Muscle of leg (tissue), 16 donors: ENCODE measurements at places on chromosomes 7 and 10.

- no peak for DNase-seq
Observed at GRCh38 chr10:132249824-132250375, 57.9 kb downstream of the STK32C start.

- peak; percentile 65 for DNase-seq
Observed at GRCh38 chr7:134016223-134016941, 110.8 kb upstream of the LRGUK start.

GRCh38 chr10:44922021-44922420, 10.9 kb downstream of the TMEM72 start:
- DNase-seq: no peak

DNA sequence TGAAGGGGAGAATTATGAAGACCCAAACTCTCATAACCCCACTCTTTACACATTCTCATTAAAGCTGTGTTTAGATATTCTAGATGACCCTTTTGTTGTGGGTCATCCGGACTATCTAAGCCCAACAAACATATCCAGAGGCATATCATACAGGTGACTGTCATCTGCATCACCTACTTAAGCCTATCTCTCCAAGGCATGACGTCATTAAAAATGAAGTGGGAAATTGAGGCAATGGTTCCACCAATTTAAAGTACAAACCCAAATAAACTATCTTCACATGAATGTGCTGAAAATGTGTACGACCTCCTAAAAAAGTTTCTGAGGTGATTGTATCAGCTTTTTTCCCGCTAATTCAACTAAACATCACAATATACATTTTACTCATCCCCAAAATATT, 4.5 kb upstream of the RALA start:
- no peak for DNase-seq

DNA sequence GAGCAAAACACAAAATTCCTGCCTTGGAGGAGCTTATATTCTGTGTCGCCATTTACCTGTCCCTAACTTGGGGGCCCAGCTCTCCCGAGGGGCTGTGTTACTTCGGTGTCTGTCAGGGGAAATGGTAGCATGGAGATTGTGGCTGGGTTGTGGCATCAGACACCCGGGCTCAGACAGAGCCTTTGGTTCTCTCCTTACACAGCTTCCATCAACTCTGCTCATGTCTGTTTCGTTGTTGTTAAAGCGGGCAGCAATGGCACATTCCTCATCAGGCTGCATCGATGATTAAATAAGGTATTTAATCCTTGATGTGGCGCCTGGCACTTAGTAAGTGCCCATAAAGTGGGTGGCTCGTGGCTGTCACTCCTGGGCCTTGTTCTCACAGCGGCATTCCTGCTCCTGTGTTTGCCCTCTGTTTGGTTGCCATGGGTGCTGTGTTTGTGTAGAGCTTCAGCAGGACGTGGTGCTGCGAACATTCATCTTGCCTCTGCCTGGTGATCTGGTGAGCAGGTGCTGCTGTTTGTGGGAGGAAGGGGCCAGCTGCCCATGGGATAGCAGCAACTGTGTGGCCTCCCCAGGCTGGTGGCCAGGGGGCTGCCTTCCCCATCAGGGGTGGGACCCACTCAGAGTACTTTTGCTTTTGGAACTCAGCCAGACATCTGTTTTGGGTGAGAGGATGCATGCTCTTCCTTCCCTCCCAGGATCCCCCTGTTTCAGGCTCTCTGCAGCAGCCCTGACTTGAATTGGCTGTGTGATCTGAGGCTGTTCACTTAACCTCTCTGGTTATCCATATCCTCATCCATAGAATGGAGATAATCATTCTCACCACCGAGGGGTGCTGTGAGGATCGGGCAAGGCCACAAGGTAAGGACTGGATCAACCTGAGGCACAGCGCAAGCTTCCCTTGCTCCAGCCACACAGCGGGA, 207.2 kb upstream of the SVIL start:
- peak; percentile 93 for DNase-seq

GRCh38 chr10:86019141-86019540, 347.5 kb downstream of the GRID1 start:
- DNase-seq: no peak

GRCh38 chr7:78090616-78091015, 292.0 kb downstream of the PHTF2 start:
- peak; percentile 33 for DNase-seq

DNA sequence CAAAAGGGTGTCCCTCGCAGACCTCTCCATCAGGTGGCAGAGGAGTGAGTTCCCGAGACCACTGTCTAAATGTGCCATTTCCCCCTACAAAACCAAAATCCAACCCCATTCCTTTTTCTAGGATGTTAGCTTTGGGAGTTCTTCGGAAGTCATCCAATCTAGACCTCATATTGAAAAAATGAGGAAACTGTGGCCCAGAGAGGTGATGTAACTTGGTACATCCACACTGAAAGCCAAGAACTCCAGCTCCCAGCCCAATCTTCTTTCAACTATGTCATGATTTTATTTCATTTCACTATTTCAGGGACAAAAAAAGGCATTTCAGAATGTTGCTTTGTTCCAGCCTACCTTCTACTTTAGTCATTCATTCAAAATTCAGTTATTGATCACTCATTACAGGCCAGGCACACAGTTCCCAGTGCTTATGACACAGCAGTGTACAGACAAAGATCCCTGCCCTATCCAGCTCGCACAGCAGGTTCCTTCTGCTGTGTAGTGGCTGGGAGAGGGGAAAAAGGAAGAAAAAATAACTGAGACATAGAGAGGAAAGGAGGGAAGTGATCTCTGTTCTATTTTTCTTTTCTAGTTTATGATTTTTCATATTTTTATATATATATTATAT, 35.8 kb downstream of the SCRN1 start:
- peak; percentile 84 for DNase-seq

- DNase-seq: no peak
Observed at GRCh38 chr7:134355927-134356326, 39.2 kb upstream of the SLC35B4 start.

DNA sequence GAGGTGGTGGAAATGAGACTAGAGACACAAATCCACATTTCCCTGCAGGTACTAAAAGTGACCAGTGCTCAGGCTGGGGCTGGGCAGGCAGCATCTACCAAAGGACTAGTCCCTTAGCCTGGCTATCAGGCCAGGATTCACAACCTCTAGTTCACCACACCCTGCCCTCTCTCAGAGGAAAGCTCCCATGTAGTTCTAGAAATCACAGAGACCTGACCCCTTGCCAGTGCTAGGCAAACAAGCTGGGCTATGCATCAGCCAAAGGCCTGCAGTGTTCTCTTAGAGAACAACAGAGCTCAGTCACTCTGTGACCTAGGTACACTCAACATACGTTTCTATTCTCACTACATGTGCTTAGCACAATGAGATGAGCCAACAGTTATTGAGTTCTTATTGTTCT, 26.7 kb upstream of the LRRC4 start:
- DNase-seq: no peak

DNA sequence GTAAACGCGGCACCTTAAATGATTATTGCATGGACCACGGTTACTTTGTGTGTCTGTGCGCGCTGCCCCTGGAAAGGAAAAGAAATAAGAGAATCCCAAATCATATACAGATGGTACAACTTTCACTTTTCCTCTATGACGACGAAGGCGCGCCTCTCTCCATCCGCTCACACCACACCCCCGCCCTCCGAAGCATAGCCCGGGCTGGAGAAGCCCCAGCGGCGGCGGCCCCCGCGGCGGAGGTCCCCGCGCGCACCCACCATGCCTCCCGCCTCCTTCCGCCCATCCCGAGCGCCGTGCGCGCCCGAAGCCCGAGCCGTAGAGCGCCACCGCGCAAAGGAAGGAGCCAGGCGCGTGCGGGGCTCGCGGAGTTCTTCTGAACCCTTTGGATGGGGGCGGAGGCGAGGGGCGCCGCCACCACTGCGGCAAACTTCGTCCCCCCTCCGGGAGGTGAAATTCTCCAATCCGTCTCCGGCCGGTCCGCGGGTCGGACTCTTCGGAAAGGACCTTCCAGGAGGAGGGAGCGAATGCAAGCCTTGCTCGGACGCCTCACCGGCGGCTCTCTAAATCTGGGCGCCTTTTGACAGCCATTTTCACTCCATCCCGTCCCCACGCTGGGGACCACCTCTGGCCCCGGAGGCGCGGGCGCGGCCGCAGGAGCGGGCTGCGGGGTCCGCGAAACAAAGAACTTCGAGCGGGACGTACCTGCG, 588 bp downstream of the GLI3 start:
- DNase-seq: peak; percentile 92

DNA sequence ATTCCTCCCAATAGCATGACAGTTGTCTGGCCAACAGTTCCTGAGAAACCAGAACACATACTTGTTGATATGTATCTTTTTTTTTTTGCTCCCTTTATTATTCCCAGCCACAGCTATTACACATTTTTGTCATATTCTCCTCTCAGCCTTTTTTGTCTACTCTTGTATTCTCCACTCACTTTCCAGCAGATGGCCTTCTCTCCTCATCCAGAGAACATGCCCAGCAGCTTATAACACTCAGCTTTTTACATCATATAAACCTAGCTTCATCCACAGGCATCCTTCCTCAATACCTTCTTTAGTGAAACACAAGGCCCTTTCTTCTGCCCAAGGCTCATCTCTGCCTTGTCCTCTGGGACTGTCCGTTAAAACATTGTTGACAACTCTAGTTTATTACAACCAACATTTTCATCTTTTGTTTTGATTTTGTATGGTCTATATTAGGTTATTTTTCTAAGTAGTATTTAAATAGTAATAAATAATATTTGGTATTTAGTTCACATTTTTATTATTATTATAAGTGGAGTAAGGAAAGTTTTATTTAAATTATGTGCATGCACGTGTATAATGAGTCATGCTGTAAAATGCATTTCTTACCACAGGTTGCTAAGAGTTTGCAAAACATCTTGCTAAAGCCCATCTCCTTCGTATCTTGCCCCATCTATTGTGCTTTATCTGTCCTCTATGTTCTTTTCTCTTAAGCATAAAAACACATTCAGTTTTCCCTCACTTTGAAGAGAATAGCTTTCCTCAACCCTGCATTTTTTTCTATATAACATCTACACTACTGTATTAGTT, 101.5 kb downstream of the ORC5 start:
- DNase-seq: no peak

- no peak for DNase-seq
Observed at GRCh38 chr7:78355834-78356233, 557.3 kb downstream of the PHTF2 start.

DNA sequence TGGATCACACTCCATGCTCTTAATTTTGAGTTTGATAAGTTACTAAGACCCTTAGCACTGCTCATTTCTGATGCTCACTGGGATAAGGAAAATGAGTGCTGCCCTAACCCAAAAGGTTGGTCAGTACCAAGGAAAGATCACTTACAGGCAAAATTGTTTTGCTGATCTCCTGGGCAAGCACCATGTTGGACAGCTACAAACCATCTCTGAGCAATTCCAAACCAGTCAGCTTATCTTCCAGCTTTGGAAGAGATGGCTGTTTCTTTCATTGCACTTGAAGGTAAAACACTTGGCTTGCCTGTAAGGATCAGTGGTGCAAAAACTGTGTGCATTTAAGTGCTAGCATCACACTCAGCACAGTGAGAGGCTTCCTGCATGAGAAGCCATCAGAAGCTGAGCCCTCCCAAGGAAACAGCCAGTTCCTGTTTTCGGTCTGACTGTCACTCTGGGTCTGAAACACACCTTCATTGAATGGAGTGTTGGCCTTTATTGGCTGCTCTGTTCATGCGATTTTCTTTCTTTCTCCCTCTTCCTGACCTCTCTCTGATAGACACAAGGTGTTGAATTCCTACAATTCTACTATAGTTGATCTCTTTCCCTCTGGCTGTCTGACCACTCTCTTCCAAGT, 126.4 kb upstream of the GHITM start:
- no peak for DNase-seq

DNA sequence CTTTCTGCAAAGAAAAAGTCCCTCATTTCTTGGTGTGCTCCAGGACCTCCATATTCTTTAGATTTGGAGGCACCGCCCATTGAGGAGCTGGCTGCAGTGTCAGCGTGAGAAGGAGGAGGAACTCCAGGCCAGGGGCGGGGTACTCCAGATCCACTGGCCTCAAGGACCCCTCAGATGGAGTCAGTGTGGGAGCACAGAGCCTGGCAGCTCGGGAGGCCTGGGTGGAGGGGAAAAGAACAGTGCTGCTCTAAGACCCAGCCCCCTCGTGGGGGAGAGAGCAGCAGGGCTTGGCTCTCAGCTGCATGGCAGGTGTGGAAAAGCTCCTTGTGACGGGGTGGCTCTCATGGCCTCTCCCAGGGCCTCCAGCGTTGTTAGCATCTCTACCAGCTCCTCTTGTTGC, 70.5 kb downstream of the ITGB1 start:
- no peak for DNase-seq

GRCh38 chr10:125116041-125116649, 44.2 kb downstream of the CTBP2 start:
- DNase-seq: no peak

- no peak for DNase-seq
Observed at GRCh38 chr7:155585951-155586350, 39.6 kb upstream of the CNPY1 start.

GRCh38 chr10:119395280-119396007, 147.1 kb downstream of the RGS10 start:
- peak; percentile 62 for DNase-seq

GRCh38 chr7:28955356-28955717, 2.8 kb downstream of the TRIL start:
- no peak for DNase-seq

DNA sequence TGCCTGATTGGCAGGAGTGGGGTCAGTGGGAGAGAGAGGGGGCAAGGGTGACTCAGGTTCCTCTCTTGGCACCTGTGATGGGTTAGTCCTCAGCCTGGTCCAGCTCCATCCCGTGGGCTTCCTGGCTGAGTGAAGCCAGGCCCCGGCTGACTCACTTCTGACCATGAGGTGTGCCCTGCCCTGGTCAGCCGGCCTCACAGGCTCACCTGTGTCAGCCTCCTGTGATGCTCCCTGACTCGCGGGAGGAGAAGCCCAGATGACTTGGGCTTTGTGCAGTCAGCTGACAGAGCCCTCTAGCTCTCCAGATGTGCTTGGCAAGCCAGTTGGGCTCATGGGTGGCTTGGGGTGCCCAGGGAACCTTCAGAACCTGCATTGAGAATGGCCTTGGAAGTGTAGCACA, 16.0 kb upstream of the PPIF start:
- DNase-seq: no peak

DNA sequence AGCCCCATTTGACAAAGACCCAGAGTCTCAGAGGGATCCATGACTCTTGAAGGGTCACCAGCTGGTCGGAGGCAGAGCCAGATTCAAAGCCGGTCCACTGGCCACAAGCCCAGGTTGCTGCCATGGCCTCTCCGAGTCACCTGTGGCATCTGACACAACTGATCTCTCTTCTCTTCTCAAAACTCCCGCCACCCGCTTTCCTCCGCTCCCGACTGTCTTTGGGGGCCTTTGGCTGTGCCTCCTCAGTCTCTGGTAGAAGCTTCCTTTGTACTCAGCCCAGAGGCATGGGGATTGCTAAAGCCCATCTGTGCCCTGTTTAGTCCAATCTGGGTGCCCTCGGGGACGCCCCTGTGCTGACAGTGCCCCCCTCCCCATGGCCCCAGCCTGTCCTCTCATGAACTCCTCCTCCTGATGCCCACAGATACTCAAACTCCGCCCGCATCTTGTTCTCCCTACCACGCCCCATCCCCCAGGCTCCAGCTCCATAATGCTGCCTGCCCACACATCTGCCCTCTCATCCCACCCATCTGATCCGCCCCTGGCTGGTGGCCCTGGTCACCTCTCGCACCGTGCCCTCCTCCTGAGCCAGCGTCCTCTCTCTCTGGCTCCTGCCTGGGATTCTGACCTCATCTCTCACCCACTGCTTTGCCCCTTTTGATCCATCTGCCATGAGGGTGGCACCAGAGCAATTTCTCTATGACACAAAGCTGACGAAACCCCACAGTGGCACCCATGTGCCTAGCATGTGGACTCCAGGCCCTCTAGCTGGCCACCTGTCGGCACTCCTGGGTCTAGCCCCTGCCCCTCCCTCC, 150.6 kb downstream of the SLIT1 start:
- no peak for DNase-seq
